ENCODE measurements at places on chromosomes 7 and 10. TPM values are rescaled to one million over a fixed set of nuclear protein-coding genes. Genes with fewer than 3 reads are reported as not detected.

ZNF736 gene
- total RNA-seq: not detected

UCMA gene
- not detected for total RNA-seq

GRCh38 chr10:113754125-113754524 lies 2.6 kb downstream of the PLEKHS1 start:
- H3K4me1 ChIP-seq: peaks cover 1% of the 10 kb centered on the region
- no peak for DNase-seq
- no peaks in the 10 kb centered on the region for H3K36me3 ChIP-seq
- peaks cover 11% of the 10 kb centered on the region for H3K27me3 ChIP-seq

DNA sequence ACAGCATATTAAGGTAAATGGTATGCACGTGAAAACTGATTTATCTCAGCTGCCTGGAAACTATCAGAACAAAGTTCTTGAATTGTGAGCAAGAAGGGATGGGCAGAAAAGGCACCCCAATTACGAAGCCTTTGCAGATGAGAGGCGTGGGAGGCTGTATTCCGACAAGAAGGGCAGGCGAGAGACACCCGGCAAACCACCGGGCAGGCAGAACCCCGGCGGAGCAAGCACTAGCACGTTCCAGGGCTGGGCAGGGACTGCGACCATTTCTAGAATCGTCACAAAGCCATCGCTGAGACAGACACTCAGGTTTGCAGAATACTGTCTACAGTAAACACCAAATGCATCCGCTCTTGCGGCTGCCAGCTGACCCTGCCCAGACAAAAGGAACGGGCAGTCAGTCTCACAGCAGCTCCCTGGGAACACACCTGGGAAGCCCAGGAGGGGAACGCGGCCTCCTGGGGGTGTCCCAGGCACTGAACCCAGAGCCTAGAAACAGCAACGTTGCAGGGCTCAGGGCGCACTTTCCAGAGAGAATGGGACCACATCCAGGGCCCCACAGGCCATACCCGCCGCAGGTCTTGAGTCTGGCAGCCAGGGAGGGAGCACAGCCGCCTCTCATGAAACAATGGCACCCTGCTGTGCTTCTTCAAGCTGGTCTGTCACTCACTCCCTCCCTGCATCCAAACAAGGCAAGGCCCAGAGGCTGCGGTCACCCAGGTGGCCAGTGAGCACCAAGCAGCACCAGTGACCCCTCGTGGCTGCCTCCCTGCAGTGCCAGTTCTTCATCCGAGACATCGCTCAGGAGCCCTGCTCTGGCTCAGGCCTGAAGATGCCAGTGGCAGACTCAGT lies 261.9 kb downstream of the PTPRN2 start:
- peaks cover 8% of the 10 kb centered on the region for H3K4me1 ChIP-seq
- peaks cover 13% of the 10 kb centered on the region for H3K27me3 ChIP-seq
- peak; percentile 74 for DNase-seq
- H3K4me3 ChIP-seq: no peak overlapping the region

DNA sequence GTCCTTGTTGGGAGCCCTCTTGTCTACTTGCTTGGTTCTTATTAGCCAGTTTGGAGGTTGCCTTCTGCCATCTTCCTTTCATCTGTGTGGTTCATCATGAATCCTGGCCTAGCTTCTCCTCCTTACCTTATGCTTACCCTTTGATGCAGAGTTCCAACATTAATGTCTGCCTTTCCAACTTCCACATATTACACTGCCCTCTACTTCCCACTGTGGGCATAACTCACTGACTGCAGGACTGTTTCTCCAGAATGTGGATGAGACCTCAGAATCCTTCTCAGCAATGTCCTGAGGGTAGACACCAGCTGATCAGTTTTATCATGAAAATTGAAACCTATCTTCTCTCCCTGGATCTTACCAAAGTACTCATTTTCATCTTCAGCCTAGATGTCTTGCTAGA lies 491.0 kb downstream of the LRMDA start:
- no peak for DNase-seq
- H3K4me1 ChIP-seq: no peaks in the 10 kb centered on the region
- H3K27me3 ChIP-seq: peaks cover 36% of the 10 kb centered on the region
- H3K4me3 ChIP-seq: no peak overlapping the region
- H3K36me3 ChIP-seq: no peaks in the 10 kb centered on the region
- H3K27ac ChIP-seq: no peak overlapping the region
